DMS 273 treated with DMSO at 0.1 percent for 48 hours (cell line): ENCODE measurements at places on chromosomes 2 and 18.

GRCh38 chr2:37873229-37873628 is 51.9 kb upstream of the RMDN2 start:
- no peak for DNase-seq

GRCh38 chr18:75639472-75639831 is 211.9 kb upstream of the SMIM21 start:
- DNase-seq: no peak

DNA sequence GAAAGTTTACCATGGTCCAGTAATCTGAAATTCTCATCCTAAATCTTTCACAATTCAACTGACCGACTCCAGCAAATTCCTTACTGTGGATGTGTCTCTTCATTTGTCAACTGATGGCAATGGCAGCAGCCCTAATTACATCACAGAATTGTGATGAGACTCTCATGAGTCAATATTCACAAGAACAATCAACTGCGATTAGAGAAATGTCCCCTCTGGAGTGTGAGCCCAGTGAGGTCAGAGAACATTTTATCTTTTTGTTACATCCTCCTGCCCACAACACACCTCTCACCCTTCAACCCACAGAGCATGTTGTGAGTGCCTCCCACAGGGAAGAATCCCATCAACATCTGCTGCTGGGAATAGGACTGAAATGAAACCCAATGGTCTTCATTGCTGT is 73.6 kb downstream of the CD226 start:
- DNase-seq: no peak

DNA sequence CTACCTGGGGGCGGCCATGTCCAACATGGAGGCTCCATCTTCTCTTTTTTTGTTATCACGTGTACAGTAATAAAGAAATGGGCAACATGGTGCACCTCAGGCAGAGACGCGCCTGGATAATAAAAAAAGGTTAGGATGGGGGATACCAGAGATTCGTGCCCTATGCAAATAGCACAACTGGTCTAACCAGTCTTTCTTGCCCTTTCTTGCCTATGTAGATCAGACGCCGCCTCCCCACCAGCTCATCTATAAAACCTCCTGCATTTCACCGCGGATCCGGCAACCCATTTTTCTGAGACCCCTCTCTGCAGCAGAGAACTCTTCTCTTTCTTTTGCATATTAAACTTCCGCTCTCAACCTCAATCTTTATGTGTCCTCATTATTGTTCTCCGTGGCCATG is 68.7 kb downstream of the MYL12B start:
- DNase-seq: no peak

DNA sequence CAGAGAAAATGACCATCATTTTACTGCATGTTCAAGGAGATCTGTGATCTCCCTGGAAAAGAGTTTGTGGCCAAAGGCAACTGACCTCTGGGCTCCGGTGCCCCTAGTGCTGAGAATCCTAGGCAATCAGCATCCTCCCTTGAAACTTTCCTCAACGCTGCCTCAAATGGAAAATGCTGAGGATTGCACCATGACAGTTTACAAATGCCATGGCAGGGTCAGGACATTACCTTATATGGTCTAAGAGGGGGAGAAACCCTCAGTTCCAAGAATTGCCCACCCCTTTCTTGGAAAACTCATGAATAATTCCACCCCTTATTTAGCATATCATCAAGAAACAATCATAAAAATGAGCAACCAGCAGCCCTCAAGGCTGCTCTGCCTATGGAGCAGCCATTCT is 48.3 kb downstream of the ALPK2 start:
- no peak for DNase-seq

DNA sequence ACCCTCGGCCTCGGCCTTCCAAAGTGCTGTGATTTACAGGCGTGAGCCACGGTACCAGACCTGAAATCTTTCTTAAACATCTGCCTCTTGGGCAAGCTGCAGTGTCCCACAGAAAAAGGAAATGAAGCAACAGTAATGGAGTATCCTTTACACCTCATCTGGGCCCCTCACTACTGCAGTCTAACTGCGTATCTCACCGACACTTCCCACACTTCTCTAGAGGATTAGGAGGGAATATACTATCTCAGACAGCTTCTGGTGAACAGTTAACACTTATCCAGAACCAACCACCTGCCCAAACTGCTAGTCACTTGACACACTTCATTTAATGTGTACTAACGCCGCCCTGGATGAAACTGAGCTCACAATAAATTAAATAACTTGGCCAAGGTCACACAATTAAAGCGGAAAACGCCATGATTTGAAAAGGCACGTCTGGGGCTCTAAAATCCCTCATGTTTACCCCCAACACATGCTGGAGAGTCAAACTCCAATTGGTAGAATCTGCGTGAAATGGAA is 993 bp downstream of the COX7A2L start:
- DNase-seq: no peak

DNA sequence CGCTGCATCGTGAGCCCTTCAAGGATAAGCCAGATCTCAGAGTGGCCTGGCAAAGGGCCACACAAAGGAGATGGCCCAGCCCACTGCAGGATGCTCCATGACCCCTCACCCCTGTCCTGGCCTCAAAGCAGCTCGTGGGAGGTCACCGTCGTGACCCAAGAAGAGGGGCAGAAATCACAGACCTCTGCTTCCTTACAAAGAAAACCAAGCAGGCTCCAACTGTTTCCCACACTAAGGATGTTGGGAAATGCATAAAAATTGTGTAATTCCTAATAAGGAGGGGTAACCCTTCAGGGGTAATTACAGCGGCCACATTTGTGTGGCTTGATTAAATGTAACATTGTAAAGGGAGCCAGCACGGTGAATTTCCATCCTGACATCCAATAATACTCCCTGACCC is 102.3 kb downstream of the BOD1L2 start:
- no peak for DNase-seq

DNA sequence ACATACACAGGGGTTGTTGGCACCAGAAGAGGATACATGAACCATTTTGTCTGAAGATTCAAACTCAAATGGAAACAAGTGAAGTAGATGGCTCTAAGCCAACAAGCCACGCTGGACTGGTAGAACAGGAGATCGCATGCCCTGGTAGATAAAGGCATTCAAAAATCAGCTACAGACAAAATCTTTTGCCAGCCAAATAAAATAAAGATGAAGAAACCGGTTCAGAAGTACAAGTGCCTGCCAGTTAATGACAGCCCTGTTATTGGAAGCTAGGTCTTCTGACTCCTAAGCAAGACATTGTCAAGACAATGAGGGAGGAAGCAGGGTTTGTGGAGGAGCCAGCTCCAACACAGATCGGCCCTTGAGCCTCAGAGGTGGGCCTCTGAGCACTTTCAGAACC is 52.3 kb downstream of the EHD3 start:
- DNase-seq: no peak

GRCh38 chr2:25372405-25373268 is 30.9 kb upstream of the DNMT3A start:
- no peak for DNase-seq

GRCh38 chr2:11661891-11662435 is 8.0 kb downstream of the NTSR2 start:
- DNase-seq: no peak

DNA sequence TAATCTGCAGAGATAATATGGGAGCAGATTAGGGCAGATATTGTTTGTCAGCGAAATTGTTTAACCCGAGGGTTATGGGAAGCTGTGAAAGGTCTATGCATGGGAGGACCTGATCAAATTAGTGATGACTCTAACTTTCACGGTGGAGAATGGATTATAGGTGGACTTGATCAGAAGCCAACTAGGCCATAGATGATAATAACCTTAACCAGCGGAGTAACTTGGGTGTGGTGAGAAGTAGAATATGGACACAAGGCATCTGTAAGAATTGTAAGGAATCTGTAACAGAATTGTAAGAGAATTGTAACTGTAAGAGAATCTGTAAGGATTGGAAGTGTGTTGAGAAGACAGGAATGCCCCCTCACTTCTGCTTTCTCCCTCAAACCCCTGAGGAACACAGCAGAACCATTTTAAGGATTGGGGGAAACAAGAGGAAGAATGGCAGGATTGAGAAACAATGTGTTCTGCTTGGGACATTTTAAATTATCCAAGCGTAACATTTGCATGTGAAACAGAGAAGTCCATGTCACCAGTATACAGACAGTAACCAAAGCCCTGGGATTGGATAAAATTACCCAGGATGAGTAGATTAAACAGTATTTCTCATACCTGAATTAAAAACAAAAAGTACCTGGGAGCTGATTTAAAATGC is 14.9 kb upstream of the SLC39A10 start:
- DNase-seq: no peak

- no peak for DNase-seq
These were observed 63.1 kb downstream of the MARCO start for GRCh38 chr2:119005051-119005450.

DNA sequence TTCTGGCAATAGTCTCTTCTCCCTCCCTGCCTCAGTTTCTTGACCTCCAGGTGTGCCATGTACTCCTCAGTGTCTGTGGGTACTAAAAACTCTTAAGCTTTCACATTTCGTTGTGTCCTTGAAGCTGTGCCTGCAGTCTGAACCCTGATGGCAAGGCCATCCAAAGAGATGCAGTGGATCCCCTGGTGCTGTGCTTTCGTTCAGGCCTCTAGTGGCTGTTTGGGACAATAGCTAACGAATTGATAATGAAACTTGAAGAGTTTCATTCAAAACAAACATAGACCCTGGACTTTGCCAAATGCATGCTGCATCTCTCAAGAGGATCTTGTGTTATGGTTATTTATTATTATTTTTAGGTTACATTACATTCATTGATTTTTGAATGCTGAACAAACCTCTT is 523.1 kb upstream of the FSIP2 start:
- no peak for DNase-seq

- no peak for DNase-seq
These were observed 45.3 kb upstream of the PSME4 start for GRCh38 chr2:54015798-54016699.

- no peak for DNase-seq
These were observed 27.7 kb upstream of the ACADL start for GRCh38 chr2:210252699-210253606.

GRCh38 chr2:143553261-143553660 is 424.0 kb downstream of the ARHGAP15 start:
- DNase-seq: no peak

DNA sequence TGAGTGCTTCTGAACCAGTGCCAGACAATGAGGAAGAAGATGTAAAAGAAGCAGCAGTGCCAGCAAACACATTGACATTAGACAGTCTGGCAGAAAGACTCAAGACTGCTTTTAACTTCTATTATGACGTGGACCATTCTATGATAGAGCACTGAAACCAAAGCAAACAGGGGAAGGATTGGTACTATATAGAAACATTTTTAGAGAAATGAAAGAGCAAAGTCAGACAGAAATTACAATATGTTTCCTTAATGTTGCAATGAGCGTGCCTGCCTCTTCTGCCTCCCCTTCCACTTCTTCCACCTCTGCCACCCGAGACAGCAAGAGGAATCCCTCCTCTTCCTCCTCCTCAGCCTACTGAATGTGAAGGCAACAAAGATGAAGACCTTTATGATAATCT is 39.7 kb downstream of the DHX57 start:
- no peak for DNase-seq

DNA sequence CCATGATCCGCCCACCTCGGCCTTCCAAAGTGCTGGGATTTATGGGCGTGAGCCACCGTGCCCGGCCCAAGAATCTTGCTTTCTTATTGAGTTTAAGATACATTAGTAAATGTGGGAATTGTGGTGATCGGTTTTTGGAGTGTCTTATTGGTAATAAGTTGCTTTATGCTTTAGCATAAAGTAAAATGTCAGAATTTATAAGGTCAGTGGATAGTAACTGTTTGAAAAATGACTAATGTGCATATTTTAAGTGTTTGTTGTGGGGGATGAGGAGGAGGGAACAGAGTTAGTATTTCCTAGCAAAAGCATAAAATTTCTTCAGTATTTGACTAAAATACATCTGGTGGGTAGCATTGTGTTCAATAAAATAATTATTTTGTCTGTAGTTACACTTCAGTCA is 77.4 kb downstream of the SLC39A10 start:
- DNase-seq: no peak

DNA sequence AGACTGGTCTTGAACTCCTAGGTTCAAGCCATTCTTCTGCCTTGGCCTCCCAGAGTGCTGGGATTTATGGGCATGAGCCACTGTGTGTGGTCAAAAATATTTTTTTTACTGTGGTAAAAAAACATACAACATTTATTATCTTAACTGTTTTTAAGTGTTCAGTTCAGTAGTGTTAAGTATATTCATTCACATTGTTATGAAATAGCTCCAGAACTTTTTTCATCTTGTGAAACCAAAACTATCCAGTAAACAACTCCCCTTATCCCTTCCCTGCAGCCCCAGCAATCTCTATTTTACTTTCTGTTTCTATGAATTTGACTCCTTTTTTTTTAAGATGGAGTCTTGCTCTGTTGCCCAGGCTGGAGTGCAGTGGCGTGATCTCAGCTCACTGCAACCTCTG is 9.3 kb downstream of the RMC1 start:
- DNase-seq: no peak

DNA sequence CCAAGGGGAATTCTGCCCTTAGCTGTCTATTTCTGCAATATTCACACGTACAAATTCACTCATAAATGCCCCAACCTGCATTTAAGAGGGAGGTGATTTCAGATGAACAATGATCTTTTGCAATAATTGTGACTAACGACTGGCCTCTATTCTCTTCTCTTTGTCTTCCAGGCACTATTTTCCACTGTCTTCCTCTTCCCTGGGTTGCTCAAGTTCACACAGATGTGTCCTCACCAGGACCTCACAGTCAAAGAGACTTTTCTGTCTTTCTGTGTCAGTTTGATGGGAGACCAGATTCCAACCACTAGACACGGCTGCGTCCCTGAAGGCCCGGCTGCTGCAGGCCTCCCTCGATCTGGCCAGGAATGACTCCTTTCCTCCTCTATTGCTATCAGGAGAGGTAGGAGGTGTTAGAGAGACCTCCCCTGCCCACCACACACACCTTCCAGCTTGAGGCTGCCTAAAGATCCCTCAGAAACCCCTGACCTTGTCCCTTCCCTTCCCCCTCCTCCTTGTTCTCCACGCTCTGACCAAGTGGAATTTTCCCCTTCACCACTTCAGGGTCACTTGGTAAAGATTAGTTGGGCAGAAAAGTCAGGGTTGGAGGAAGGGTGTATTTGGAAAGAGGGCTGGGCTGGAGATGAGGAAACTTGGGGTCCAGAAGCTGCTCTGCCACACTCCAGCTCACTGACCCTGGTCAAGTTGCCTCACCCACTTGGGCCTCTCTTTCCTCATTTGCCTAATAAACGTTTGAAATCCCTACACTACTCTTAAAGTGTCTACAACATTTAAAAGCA is 109.2 kb upstream of the COPS8 start:
- no peak for DNase-seq

GRCh38 chr2:225028572-225028971 is 13.7 kb downstream of the DOCK10 start:
- no peak for DNase-seq

GRCh38 chr2:169775765-169776164 is 22.9 kb upstream of the SSB start:
- no peak for DNase-seq
